Keratinocyte (primary cell): ENCODE measurements at places on chromosomes 11 and 22.
A peak's percentile ranks its signal among the peaks of the same experiment; 100 is the strongest.

DNA sequence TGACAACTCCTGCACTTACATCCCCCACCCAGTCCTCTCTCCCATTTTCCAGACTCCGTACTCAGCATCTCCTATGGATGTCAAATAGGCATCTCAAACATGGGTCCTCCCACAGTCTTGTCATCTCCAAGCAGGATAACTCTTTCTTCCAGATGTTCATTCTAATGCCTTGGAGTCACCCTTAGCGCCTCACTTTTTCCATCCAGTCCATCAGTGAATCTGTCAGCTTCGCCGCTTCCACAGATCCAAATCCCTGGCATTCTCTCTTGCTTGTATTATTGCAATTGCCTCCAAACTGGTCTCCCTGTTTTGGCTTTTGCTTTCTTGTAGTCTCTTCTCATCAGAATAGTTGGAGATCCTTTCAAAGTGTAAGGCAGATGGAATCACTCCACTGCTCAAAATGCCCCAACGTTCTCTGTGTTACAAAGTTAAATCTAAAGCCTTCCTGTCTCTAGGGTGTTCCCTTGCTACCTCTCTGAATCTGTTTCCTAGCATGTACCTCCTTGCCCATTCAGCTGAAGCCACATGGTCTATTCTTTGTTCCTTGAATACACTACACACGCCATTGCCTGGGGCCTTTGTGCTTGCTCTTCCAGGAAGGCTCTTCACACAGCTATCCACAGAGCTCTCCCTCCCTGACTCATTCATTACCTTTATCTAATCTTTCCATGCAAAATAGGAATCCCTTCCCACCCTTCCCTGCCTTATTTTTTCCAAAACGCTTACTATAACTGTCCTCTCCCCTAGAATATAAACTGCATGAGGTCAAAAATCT, 64.8 kb downstream of the UBASH3B start:
- peak; percentile 76 for DNase-seq

- no peak for DNase-seq
Measured at GRCh38 chr11:79742176-79742575, 301.3 kb upstream of the TENM4 start.

DNA sequence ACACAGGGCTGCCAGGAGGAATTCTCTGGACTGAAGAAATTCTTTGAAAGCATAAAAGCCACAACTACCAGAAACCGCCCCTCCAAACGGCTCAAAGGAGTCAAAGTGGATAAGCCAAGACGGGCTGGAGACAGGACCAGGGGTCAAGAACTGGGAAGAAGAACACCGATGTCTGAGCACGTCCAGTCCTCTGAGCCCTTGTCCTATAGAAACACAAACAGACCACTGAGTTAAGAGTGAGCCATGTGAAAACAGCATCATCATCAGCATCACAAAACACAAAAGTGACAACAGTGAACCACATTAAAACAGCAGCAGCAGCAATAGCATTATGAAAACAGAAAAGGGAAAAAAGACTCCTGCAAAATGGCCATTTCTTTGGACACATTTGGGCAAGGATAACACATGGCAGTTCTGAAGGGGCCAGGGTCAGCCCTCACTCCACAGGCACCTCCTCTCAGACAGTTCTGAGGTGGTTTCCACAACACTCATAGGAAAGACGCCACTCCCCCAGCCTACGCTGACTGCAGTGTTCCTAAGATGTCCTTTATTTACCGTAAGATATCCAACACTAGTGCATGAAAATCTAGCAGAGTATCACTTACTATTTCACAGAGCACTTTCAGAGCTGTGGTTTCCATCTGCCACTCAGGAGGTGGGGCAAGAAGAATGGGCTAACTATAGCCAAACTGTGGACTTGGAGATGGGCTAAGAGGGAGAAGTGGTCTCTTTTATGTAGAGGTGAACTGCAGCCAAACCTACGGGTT, 28.6 kb upstream of the YPEL1 start:
- DNase-seq = no peak

- no peak for DNase-seq
Measured at GRCh38 chr11:71500601-71501021, 26.5 kb upstream of the KRTAP5-7 start.

- DNase-seq = no peak
Measured at GRCh38 chr11:29432719-29433325, 584.0 kb downstream of the KCNA4 start.

GRCh38 chr22:38645430-38645829, 10.8 kb downstream of the FAM227A start:
- no peak for DNase-seq

DNA sequence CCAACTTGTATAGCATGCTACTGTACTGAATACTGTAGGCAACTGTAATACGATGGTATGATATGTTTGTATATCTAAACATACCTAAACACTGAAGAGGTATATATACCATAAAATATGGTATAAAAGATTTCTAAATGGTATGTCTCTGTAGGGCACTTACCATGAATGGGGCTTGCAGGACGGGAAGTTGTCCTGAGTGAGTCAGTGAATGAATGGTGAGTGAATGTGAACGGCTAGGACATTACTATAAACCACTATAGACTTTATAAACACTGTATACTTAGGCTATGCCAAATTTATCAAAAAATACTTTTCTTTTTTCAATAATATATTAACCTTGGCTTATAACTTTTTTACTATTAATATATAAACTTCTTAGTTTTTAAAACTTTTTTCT, 66.8 kb downstream of the ZC3H12C start:
- no peak for DNase-seq

DNA sequence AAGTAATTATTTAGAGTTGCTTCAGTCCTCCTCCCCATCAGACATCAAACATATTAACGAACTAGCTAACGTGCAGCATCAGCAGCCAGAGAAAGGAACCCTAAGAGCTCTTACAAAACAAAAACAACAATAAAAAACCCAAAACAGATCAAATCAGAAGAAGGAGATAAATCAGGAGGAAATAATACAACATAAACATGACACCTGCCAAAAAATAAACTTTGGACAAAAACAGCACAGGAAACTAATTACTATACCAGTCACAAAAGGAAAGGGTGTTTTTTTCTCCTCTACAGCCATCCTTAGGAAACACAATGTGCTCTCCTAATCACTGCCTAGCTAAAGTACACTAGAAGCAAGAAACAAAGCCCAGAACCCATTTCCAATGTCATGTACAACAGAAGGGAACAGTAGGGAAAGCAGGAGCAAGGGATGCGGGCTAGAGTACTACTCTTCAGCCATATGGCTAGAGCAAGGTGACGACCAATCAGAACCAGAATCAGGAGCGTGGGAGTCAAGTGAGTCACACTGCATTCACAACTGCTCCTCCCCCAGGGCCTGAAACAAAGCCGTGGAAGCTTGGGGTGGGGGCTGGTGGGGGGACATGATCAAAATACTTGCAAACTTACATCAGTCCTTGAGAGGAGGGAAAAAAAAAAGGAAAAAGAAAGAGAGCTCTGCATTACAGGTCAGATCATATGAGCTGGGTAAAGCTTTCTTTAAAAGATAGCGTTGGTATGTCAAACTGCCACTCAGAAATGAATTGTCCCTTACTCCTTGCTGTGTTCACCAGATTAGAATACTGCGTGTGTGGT, 60.4 kb downstream of the LARGE2 start:
- DNase-seq = no peak

DNA sequence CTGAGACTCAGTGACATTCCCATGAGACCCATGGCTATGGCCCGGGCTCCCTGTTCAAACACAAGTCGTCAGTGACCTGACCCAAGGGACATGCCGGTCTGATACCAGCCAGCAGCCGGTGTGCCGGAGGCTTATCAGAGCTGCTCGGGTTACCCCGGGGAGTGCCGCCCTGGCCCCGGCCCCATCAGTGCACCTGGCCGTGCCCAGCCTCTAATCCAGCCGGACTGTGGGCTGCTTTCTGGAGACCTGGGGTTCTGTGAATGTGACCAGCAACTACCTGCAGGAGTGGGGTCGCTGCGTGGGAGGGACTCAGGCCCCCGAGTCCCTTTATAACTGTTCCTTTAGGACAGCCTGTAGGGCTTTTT, 52.7 kb downstream of the LINC01488 start:
- no peak for DNase-seq

- no peak for DNase-seq
Measured at GRCh38 chr22:49429066-49429465, 398.6 kb downstream of the BRD1 start.

DNA sequence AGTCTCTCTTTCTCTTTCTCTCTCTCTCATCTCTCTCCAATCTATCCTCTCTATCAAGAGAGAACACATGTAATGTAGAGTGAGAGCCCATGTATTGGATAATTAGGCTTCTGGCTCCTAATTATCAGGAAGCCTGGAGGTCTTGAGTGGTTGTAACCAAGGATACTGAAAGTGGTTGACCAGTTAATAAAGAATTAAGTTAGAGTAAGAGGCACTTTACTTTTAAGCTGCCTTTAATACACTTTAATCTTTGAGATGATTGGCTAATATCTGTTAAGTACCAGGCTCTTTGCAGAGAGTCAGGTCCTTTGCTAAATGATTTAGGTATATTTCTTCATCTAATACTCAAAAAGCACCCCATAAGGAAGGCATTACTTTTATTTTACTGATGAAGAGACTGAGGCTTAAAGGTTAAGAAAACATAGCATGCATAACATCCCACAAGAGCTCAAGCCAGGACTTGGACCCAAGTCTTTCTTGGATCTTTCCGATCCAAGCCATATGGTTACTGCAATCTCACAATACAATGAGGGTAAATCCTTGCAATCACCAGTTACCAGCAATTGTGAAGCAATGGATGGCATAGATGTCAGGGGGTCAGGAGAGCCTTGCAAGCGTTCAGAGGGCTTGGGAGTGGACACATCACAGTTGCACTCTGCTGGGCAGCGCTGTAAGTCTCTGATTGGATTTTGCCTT, 22.1 kb downstream of the CD44 start:
- no peak for DNase-seq

GRCh38 chr11:119795231-119795630, 66.2 kb upstream of the NECTIN1 start:
- peak; percentile 17 for DNase-seq

DNA sequence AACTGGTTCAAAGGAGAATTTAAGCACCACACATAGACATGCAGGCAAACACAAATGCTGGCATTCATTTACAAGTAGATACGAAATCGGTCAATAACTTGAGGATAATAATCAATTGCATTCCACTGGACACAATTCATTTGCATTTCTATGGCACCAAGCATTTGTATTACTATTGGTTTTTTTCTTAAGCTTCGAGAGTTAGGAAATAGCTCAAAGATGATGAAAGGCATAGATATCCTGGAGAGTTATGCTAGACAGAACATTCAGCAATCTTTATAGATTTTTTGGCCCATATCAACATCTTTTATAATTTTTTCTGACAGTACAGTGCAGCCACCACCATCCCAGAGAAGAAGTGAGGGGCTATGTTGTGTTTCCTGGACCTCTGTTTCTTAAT, 544.4 kb downstream of the MIAT start:
- DNase-seq = no peak

GRCh38 chr11:23755769-23756168, 741.1 kb upstream of the LUZP2 start:
- no peak for DNase-seq

- DNase-seq = no peak
Measured at GRCh38 chr11:2774173-2775082, 74.6 kb upstream of the KCNQ1OT1 start.

DNA sequence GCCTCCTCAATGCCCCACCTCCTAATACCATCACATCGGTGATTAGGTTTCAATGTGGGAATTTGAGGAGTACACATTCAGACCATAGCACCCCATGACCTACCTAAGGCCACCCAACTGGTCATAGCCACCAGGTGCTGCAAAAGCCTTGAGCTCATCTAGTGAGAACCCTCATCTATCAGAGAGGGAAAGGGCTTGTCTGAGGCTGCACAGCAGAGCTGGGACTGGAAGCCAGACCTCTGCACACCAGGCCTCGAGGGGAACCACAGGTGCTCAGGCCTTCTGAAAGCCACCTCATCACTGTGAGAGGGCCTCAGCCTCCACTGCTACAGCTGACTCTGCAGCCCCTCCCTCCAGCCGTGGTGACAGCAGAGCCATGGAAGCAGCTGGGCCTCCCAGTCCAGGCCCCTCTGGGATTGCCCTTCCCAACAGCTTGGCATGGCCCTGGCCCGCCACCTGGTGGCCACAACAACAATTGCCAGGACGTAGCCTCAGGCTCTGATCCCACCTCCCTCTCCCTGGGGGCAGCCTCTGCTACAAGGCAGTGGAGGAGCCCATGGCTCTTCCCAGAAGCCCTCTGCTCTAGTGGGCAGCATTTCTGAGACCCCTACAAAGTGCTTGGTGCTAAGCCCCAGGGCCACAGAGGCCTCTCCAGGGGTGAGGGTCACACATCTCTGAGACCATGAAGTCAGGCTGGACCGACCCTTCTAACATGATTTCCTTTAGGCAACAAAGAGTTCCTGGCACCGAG, 41.0 kb upstream of the PRDM11 start:
- no peak for DNase-seq

GRCh38 chr11:116110802-116111201, 606.6 kb upstream of the CADM1 start:
- no peak for DNase-seq

DNA sequence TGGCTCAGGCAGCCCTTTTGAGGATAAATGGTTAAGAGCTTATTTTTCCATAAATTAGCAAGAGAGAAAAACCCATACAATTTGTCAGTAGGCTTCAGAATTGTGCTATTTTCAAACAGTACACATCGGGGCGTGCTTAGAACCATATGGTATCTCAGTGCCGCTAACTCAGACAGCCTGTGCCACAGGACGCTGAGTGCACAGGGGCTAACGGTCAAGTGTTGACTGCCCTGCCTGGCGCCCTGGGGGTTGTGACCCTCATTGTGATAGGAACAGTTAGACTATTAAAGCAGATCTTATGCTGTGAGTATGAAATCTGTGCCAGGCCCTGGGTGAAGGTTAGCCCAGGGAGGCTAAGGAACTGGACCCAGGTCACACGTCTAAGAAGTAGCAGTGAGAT, 1519.7 kb downstream of the BRD1 start:
- DNase-seq = no peak

- DNase-seq = no peak
Measured at GRCh38 chr11:34886609-34887008, 29.6 kb downstream of the APIP start.

DNA sequence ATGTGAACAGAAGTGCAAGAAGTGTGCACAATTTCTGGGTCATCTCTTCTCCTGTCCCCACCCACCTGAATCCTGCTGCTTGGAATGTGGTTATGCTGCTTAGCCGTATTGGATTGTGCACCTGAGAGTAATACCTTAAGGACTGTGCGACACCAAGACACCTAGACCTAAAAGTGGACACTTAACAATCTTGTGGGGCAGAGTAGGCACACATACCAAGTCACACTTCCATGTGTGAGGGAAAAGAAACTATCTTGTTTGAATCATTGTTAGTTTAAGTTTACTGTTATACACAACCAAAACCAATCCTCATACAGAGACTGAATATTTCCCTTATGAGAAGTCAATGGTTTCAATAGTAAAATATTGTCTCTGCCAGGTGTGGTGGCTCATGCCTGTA, 93.7 kb downstream of the CCDC83 start:
- DNase-seq = no peak

DNA sequence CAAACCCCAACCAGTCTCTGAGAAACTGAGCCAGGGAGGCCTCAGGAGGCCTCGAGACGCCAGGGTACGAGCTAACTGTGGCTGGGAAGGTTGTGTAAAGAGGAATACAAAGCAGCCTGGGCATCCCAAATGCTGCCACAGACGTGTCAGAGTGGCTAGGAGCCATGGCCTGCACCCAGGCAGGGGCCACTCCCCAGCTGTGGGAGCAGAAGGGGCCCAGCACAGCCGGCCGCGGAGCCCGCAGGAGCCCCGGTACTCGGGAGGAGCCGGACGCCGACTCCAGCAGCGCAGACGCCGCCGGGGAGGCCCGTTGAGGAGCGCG, 349.8 kb upstream of the B3GAT1 start:
- no peak for DNase-seq
